PC-3 (cell line): ENCODE measurements at places on chromosomes 5 and 9. TPM values are rescaled to one million over a fixed set of nuclear protein-coding genes. Genes with fewer than 3 reads are reported as not detected.

DNA sequence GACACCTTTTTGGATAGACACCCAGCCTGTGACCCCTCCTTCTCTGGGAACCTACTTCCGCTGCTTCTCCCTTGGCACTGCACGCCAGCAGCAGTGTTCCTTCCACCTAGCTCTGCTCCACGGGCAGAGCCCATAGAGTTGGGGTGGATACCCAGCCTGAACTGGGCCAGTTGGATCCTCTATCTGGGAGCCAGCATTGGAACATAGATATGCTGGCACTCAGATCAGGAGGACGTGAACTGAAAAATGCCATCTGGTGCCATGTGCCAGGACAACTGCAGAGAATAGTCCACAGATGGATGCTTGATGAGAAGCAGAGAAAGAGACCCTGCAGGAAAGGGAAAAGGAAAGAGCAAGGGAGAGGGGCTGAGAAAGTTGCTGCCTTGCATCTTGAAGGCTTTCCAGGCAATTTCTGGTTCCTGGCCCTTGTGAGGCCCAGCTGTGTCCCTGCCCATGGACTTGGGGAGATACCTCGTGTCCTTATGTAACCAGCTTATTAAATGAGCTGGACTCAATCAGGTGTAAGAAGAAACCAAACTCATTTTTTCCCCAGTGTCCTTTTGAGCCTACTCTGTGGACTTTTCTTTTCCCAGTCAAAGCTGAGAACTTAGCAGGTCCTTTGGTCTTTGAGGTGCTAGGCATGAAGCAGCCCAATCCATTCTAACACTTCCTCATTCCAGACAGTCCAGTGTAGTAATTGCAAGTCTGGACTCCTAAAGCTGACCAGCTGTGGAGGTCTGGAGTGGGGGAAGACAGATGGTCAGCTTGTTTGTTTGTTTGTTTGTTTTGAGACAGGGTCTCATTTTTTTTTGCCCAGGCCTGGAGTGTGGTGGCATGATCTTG lies 39.1 kb downstream of the ANGPTL2 start:
- H3K4me1 ChIP-seq = no peaks in the 10 kb centered on the region
- H3K27me3 ChIP-seq = no peaks in the 10 kb centered on the region
- no peaks in the 10 kb centered on the region for H3K36me3 ChIP-seq

DNA sequence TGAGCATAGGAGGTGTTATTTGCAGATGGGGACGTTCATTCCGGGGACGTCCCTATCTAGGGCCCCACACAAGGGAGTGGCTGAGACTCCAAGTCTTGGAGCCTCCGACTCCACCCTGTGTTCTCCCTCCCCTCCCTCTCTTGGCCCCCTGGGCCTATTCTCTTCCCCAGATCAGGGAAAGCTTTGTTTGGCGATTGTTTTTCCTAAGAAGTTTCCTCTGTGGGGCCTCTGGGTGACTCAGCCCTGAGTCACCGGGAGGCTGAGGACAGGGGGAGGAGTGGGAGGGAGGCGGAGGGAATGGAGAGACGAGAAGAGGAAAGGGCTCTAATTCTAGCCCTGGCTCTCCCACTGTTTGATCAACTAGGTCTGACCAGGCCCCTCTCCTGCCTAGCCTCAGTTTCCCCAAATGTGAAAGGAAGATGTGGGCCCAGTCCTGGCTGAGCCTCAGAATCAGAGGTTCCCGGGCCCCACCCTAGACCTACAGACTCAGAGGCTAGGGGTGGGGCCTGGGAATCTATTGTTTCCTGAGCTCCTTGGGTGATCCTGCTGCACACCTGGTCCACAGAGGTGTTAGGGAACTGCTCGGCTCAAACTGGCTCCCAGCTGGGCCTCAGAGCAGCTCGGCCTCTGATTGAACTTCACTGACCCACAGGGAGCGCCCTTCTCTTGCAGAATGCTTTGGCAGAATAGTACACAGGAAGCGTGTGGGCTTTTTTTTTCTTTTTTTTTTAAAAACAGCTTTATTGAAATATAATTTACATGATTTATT lies 19.2 kb downstream of the GSN start:
- DNase-seq = peak; percentile 96
- peak overlapping the region; percentile 34; the same call in 1 of the 2 replicates for H3K4me3 ChIP-seq
- no peaks in the 10 kb centered on the region for H3K27me3 ChIP-seq
- H3K36me3 ChIP-seq = no peaks in the 10 kb centered on the region
- peaks cover 42% of the 10 kb centered on the region for H3K4me1 ChIP-seq

- no peaks in the 10 kb centered on the region for H3K4me1 ChIP-seq
- H3K4me3 ChIP-seq = no peak overlapping the region
- DNase-seq = no peak
- H3K36me3 ChIP-seq = no peaks in the 10 kb centered on the region
Measured at GRCh38 chr9:3137347-3137695, 293.4 kb upstream of the PUM3 start.

DNA sequence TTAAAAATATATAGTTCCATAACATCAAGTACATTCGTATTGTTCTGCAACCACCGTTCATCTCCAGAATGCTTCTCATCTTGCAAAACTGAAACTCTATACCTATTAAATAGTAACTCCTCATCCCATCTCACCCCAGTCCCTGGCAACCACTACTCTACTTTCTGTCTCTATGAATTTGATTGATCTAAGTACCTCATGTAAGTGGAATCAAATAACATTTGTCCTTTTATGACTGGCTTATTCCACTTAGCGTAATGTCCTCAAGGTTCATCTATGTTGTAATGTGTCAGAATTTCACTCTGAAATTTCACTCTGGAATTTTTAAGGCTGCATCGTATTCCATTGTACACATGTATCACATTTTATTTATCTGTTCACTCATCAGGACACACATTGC lies 132.1 kb upstream of the RUSC2 start:
- H3K4me3 ChIP-seq = no peak overlapping the region
- H3K27ac ChIP-seq = no peak overlapping the region
- H3K27me3 ChIP-seq = no peaks in the 10 kb centered on the region
- DNase-seq = no peak
- no peaks in the 10 kb centered on the region for H3K4me1 ChIP-seq

DNA sequence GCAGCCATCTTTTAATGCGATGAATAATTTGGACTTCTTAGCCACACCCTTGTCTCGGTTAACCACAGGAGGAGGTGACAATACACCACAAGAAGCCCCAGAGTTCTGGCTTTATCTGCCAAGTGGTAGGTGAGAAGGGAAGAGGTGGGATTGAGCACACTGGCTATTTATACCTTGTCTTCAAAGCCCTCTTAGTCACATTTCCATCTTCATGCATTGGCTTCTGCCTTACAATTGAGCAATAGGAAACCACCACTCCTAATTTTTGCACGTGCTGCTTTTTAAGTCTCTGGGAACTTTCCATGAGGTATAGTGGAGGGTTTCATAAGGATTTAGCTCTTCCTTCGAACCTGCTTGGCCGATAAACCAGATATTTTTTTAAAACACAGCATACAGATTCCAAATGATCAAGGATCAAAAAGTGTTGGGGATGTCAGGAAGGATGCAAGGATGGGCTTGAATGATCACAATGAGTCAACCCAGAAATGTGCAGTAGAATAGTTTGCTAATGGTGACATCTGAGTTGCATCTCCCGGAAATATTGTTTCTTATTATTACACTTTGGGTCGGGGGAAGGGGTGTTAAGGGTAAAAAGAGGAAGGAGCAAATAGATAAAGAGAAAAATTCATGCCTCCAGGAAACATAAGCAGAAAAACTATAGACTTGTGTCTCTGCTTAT lies 25.5 kb downstream of the PLAC8L1 start:
- DNase-seq = peak; percentile 47
- no peaks in the 10 kb centered on the region for H3K36me3 ChIP-seq
- no peak overlapping the region for H3K27ac ChIP-seq

- peaks cover 7% of the 10 kb centered on the region; the same call in 1 of the 2 replicates for H3K27me3 ChIP-seq
- H3K27ac ChIP-seq = no peak overlapping the region
- H3K4me1 ChIP-seq = no peaks in the 10 kb centered on the region
- DNase-seq = no peak
- H3K36me3 ChIP-seq = no peaks in the 10 kb centered on the region
- H3K4me3 ChIP-seq = no peak overlapping the region
Measured at GRCh38 chr9:138064547-138064946, 187.0 kb downstream of the CACNA1B start.

GRCh38 chr5:54745599-54745998 lies 228.0 kb downstream of the SNX18 start:
- no peak overlapping the region for H3K27ac ChIP-seq
- H3K36me3 ChIP-seq = no peaks in the 10 kb centered on the region
- DNase-seq = no peak
- no peaks in the 10 kb centered on the region for H3K27me3 ChIP-seq
- peaks cover 49% of the 10 kb centered on the region for H3K4me1 ChIP-seq

DNA sequence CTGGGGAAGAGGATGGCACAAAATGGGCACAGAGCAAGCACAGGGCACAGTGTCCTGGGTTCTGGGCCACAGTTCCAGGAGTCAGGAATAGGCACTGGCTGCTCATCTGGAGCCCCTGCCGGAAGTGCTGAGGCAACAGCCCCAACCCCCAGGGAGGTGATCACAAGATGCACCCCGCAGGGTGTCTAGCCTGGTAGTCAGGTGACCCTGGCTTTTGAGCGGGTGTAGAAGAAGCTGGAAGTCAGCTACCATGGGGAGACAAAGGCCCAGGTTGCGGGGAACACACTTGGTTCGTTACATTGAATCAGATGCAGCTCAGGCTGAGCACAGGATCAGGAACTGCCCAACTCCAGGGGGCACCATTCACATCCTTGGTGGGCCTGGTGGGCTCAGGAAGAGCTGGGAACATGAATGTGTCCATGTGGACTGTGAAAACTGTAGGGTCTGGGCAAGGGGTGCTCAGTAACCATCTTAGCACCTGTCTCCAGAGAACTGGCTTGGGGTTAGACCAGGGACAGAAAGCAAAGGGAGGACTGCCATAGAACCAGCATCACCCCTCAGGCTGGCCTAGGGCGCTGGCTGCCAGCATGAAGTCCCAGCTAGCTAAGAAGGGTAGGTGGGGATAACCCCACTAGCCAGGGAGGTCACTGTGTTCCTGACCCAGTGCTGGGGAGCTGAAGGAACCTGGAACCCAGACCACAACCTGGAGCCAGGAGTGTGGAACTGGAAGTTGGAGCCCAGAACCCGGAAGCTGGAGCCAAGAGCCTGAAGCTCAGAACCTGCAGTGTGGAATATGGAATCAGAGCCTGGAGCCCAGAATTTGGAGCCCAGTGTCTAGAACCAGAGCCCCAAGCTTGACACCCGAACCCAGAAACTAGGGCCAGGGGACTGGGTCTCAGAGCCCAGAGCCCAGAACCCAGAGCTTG lies 6.1 kb upstream of the SLC34A1 start:
- no peak overlapping the region for H3K4me3 ChIP-seq
- no peak for DNase-seq
- H3K4me1 ChIP-seq = peaks cover 8% of the 10 kb centered on the region
- H3K27me3 ChIP-seq = no peaks in the 10 kb centered on the region
- no peaks in the 10 kb centered on the region for H3K36me3 ChIP-seq

DNA sequence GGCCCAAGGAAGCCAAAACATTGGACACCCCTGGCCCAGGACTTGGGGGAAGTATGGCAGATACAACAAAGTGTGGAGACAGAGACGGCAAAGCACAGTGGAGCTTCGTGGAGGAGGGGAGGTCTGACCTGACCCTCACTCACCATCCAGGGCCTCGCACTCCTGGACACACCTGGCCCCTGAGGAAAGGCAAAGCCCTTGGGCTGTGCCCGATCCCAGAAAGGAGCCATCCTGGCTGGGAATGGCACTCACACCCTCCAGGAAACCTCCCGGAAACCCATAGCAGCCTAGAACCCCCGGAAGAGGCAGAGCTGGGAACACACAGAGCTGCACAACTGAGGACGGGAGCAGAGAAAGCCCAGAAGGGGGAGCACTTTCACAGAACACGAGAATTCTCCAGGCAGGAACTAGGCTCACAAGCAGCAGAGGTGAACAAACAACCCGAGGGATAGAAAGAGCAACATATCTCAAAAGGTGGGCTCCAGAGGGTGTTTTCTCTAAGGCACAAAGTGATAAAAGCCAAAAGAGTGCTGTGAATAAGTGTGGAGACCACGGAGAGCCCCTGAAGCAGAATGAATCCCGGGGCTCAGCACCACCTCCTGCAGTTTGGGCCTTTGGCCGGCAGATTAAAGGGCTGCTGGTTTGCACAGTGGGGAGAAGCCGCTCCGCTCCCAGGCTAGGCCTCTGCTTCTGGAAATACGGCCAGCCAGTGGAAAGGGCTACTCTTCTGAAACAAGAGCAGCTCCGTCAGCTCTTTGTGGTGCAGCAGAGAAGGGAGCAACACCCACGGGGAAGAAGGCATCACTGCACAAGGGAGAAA lies 108.2 kb downstream of the UBE2R2 start:
- peak; percentile 57 for DNase-seq
- H3K36me3 ChIP-seq = peaks cover 36% of the 10 kb centered on the region
- H3K4me1 ChIP-seq = no peaks in the 10 kb centered on the region
- H3K27ac ChIP-seq = no peak overlapping the region
- H3K27me3 ChIP-seq = no peaks in the 10 kb centered on the region

GRCh38 chr5:173767574-173768266 lies 120.4 kb upstream of the CPEB4 start:
- H3K27ac ChIP-seq = no peak overlapping the region
- no peaks in the 10 kb centered on the region for H3K36me3 ChIP-seq
- H3K27me3 ChIP-seq = no peaks in the 10 kb centered on the region
- DNase-seq = peak; percentile 18
- no peak overlapping the region for H3K4me3 ChIP-seq
- H3K4me1 ChIP-seq = peaks cover 22% of the 10 kb centered on the region

GRCh38 chr5:168801567-168801966 lies 222.4 kb upstream of the PANK3 start:
- H3K4me1 ChIP-seq = no peaks in the 10 kb centered on the region
- no peak for DNase-seq
- H3K4me3 ChIP-seq = no peak overlapping the region
- H3K36me3 ChIP-seq = no peaks in the 10 kb centered on the region
- H3K27me3 ChIP-seq = peaks cover 33% of the 10 kb centered on the region

- peak overlapping the region; percentile 81 for H3K4me3 ChIP-seq
- no peaks in the 10 kb centered on the region for H3K36me3 ChIP-seq
- H3K27me3 ChIP-seq = no peaks in the 10 kb centered on the region
- H3K27ac ChIP-seq = peak overlapping the region; percentile 80; the same call in 1 of the 2 replicates
- no peak for DNase-seq
Measured at GRCh38 chr5:59767211-59767605, 126.3 kb downstream of the PDE4D start.

- H3K4me3 ChIP-seq = no peak overlapping the region
- H3K27ac ChIP-seq = peak overlapping the region; percentile 68; the same call in 1 of the 2 replicates
- DNase-seq = peak; percentile 73
- no peaks in the 10 kb centered on the region for H3K36me3 ChIP-seq
- peaks cover 28% of the 10 kb centered on the region for H3K4me1 ChIP-seq
Measured at GRCh38 chr5:82165740-82166530, 112.2 kb downstream of the RPS23 start.

DNA sequence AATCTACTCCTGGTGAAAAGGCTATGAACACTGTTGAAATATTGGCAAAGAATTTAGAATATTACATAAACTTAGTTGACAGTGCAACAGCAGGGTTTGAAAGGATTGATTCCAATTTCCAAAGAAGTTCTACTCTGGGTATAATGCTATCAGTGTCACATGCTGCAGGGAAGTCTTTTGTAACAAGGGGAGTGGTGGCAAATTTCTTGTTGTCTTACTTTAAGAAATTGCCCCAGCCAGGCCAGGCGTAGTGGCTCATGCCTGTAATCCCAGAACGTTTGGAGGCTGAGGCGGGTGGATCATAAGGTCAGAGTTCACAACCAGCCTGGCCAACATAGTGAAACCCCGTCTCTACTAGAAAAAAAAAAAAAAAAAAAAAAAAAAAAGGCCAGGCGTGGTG lies 86.3 kb upstream of the OTULINL start:
- H3K27me3 ChIP-seq = no peaks in the 10 kb centered on the region
- peaks cover 83% of the 10 kb centered on the region for H3K36me3 ChIP-seq
- no peak overlapping the region for H3K4me3 ChIP-seq
- peaks cover 2% of the 10 kb centered on the region; the same call in 1 of the 2 replicates for H3K4me1 ChIP-seq
- no peak overlapping the region for H3K27ac ChIP-seq

Gene IZUMO3
- total RNA-seq = not detected in 2 replicates

Gene PTPN3
- 8.4 and 8.7 TPM in 2 replicates for total RNA-seq
